ENCODE measurements at places on chromosomes 7 and 10.

DNA sequence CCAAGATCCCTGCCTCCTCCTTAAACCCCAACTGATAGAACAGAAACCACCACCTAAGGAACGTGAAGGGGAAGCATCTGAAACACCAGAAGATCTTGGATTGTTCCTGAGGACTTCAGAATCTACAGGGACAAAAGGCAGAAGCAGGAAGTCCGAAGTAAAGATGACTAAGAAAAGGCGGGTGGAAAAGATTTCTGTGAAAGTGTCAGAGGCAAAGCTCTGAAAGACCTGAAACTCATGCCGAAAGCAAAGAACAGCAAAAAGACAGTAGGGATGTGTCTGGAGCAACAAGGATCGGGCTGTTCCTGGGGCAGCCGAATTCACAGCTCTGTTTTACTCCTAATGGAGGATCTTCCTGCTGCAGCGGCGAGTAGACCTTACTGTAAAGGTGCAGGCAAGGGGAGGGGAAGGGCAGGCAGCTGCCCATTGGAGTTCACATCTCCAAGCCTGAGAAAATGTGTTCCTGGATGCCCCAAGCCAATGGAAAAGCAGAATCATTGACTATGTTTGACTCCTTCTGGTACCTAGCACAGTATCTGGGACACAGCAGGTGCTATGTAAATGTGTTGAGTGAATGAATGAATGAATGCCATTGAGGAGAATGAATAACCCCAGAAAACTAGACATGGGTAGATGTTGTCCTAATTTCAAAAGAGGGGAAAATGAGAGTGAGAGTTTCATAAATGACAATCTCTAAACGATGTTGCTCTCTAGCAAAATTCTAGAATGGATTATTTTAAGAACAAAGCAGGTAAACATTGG is 40.4 kb downstream of the PDIA4 start:
- no peak for DNase-seq

DNA sequence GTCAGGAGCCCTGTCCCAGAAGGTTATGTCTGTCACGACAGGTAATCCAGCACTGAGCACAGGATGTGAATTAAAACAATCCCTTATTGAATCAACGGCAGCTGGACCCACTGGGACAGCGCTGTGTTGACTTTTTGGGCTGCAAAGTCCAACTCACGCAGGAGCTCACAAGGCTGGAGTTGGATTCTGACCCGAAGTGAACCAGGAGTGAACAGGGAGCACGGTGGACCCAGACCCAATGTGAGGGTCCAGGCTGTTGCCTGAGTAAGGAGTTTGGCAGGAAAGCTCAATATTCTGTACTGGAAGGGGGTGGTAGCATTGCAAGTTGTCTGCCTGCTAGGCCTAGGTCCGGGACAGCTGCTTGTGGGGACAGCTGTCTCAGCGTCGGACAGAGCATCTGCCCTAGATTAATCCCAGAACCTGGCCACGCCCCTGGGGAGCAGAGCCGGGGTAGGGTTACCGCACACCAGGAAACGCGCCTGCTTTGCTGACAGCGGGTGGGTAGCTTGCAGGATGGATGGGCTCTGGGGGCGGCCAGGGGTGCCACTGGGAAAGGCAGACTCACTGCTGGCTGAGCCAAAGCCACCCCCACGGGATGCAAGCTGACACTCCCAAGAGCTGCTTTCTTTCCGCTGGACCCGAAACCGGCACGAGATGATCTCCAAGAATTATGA is 24.0 kb downstream of the COL26A1 start:
- no peak for DNase-seq

GRCh38 chr7:727806-728460 is 852 bp upstream of the PRKAR1B start:
- no peak for DNase-seq

GRCh38 chr7:45088146-45088701 is 545 bp downstream of the NACAD start:
- DNase-seq = no peak

GRCh38 chr10:36604316-36604715 is 521.1 kb upstream of the ANKRD30A start:
- no peak for DNase-seq

GRCh38 chr7:7789551-7789988 is 71.2 kb upstream of the RPA3 start:
- DNase-seq = no peak

DNA sequence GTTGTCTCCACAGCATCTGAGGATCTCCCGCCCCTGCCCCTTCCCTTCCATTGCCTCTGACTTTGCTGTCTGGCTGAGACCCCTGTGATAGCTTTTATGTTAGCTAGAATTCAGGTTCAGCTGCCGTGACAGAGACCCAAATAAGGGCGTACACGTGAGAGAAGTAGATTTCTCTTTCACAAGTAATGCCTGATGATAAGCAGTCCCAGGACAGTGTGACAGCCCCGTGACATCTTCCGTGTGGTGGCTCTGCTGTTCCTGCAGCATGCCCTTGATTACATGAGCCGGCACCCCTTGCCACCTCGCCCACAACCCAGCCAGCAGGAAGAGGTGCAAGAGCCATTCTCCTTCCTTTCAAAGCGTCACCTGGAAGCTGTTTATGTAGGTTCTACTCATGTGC is 130.9 kb upstream of the PODXL start:
- DNase-seq = no peak

DNA sequence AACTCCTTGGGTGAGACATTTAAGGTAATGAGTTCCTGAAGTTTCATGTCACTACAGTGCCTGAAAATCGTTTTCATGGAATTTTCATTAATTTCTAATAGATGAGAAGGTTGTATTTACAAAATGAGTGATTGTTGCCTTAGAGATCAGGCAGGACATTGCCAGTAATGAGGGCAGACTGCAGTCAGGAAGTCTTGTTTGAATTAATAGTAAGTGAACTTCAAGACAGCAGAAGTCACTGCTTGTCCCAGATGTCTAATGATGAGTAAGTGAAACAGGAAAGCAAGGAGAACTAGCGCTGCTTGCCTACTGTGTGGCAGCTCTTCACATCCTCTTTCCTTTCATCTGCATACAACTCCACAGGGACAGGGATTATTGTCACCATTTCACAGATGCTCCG is 237.4 kb downstream of the BAMBI start:
- DNase-seq = no peak

- DNase-seq = no peak
Observed at GRCh38 chr7:75531359-75531821, 39.3 kb downstream of the SPDYE5 start.

DNA sequence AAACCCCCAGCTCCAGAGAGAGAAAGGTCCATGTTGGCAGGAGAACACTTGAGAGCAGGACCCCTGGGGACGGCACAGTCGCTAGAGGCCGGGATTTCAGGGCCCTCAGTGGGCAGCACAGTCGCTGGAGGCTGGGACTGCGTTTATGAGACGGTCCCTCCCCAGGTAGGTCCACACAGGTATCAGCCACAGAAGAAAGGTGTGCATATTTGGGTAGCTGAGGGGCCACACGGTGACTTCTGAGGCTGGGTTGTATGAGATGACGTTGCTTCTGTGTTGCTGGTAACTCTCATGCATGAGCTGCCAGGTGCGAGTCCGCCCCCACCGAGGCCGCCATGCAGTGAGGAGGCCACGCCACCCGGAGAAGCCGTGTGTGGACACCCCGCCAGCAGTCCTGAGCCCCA is 56.9 kb upstream of the PPP2R2D start:
- no peak for DNase-seq

GRCh38 chr7:974172-974571 is 1.2 kb downstream of the COX19 start:
- DNase-seq = no peak

DNA sequence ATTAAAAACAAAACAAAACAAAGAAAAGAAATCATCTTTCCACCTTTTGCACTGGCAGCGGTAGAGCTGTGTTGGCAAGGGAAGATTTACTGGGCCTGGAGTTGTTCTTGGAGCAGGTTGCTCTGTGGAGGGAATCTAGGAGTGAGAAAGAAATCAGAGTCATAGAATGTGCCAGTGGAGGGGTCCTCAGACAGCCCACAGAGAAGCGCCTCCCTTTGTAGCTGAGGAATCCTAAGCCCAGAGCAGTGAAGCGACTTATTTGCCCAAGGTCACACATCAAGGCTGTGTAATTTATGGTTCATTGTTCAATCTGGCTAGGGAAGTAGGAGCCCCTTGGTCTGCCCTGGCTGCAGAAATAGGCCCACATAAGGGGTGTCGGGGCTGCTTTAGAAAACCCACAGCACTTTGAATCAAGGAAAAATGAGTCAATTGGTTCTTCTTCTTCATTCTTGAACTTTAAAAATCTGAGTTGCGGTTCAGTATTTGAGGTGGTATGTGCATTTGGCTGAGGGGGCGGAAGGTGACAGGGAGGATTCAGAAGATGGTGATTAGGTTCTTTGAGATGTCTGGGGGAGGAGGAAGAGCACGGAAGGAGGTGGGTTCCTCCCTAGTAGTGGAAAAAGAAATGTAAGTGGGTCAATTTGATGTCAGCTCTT is 253.7 kb downstream of the PTEN start:
- DNase-seq = no peak

- no peak for DNase-seq
Observed at GRCh38 chr10:119633538-119634218, 17.5 kb upstream of the BAG3 start.

DNA sequence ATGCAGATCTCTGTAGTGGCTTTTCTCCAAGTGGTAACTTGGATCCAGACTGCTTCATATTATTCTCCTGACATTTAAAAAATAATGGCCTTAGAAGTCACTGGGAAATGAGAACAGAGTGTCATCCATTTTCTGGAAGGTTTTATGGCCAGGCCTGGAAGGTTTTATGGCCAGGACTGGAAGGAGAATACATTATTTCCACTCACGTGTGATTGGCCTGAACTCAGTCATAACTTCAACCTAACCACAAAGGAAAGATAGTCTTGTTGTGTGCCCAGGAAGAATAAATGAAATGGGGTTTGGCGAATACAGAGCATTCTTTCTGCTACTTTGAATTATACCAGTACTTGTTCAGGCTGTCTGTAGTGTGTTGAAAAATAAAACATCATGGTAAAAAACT is 360.9 kb downstream of the GPAM start:
- no peak for DNase-seq

Measured in GM12892 (cell line).